Fibroblast of gingiva (primary cell): ENCODE measurements at places on chromosomes 6 and 20.

GRCh38 chr20:63305393-63305792 lies 12.4 kb downstream of the COL20A1 start:
- DNase-seq: no peak

- DNase-seq: no peak
Measured at GRCh38 chr6:48553467-48554189, 442.6 kb upstream of the PTCHD4 start.

GRCh38 chr6:34425132-34425497 lies 754 bp downstream of the RPS10 start:
- DNase-seq: no peak

- no peak for DNase-seq
Measured at GRCh38 chr6:135004399-135004798, 50.2 kb downstream of the HBS1L start.

- DNase-seq: peak; percentile 97
Measured at GRCh38 chr6:31541658-31542521, at the start of gene DDX39B. Gene DDX39B (minus strand): TSS chr6:31542003. CDS start chr6:31540532, 1,471 bp downstream.

GRCh38 chr6:16334671-16335070 lies 96.3 kb downstream of the GMPR start:
- peak; percentile 92 for DNase-seq

GRCh38 chr6:169862043-169862891 lies 110.8 kb downstream of the ERMARD start:
- DNase-seq: no peak

DNA sequence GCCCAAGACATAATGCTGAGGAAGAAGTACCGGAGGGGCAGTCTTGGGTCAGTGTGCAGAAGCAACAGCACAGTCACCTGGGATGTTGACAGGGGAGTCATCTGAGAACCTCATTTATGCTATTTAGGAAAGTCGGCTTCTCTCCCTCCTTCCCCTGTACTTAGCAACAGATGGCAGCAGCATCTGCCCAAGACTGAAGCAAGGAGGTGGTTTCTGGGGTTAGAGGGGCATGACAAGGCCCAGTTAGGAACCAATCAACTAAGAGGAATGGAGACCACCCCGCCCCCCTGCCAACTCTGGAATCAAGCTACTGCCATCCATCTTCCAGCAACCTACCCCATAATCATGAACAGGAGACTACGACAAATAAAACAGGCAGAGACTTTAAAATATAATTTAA lies 21.7 kb downstream of the RIPK1 start:
- DNase-seq: no peak

DNA sequence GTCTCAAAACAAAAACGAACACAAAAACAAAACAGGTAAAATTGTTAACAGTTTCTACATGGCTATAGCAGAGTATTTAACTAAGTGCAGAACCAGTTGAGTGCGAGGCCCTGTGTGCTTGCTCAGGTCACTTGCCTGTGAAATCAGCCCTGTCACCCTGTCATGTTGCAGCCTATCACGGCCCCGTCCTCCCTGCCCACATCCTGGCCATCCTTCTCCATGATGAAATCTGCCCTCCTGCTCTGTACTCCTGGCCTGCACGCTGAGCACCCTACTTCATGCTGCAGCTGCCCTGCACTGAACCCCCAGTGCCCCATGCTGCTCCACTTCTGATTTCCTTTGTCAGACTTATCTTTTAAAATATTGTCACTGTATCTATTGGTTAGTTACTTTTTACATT lies 62.4 kb downstream of the DTD1 start:
- DNase-seq: no peak

DNA sequence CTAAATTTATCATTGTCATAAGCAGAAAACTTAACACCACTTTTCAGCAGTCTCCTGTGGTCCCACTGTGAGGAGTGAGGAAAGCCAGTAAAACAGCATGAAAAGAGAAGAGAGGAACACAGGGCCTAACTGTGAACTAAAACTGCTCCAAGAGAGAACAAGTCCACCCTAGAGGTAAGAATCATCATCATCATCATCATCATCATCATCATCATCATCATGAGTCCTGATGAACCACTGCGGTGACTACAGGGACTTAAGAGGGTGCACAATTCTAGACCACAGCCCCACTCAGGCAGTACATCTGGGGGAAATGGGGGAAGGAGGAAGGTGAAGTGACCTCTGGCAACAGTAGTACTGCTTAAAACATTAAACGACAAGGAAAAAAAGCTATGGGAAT lies 13.6 kb downstream of the ZNF337 start:
- DNase-seq: no peak

GRCh38 chr6:97850458-97851212 lies 567.6 kb upstream of the MMS22L start:
- no peak for DNase-seq

- DNase-seq: no peak
Measured at GRCh38 chr6:43124481-43124880, 46.6 kb upstream of the SRF start.

GRCh38 chr20:4366076-4366475 lies 350.7 kb upstream of the RNF24 start:
- DNase-seq: peak; percentile 12

GRCh38 chr6:69542494-69542893 lies 254.3 kb downstream of the LMBRD1 start:
- DNase-seq: no peak

DNA sequence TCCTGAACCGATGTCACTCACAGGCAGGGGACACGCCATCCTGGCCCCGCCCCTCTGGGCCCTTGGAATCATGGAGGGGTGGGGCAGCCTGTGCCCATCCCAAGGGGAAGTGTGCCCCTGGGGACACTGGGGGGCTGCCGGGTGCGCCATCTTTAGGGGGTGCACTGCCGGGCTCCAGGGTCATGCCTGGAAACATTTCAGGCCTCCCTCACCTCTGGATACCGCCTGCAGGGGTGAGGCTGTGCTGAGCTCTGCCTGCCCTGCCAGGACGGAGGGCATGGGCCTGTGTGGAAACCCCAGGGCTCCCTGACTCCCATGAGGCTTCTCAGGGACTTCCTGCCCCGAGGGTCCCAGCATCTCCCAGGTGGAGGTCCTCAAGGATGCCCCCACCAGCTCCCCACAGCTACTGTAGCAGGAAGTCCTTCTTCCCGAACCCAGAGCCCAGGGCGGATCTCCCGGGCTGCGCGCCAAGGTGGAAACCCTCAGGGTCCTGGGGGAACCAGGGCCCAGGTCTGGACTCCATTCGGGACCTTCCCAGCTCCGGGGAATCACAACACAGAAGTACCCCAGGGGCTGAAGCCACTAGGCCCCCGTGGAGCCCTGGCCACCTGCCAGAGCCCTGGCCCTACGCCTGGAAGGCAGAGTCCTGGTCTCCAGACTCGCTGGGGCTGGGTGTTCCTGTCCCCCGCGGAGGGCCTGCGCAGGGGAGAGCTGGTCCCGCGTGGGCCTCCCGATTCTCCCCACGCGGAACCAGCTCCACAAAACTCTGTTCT lies 15.6 kb downstream of the CHRNA4 start:
- DNase-seq: no peak

GRCh38 chr20:2518558-2518957 lies 9.8 kb upstream of the ZNF343 start:
- no peak for DNase-seq

GRCh38 chr20:59816146-59816738 lies 117.2 kb downstream of the SYCP2 start:
- DNase-seq: no peak

DNA sequence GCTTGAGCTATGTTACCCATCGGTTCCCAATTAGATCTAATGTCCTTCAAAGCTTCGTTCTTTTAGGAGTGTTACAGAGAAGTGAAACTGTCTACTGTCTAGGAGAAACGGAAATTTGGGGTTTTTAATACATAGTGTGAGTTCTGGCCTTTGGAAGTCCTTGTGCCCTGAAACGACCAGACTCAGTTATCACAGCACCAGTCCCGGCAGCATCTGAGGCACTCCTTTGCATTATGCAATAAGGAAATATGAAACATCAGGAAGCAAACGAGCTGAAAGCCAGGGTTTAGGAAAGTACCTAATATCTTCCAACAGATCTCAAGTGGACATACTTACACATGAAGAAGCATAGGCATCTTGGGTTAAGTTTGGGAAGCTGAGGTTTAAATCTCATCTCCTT lies 61.8 kb upstream of the ADGRF1 start:
- DNase-seq: peak; percentile 29

DNA sequence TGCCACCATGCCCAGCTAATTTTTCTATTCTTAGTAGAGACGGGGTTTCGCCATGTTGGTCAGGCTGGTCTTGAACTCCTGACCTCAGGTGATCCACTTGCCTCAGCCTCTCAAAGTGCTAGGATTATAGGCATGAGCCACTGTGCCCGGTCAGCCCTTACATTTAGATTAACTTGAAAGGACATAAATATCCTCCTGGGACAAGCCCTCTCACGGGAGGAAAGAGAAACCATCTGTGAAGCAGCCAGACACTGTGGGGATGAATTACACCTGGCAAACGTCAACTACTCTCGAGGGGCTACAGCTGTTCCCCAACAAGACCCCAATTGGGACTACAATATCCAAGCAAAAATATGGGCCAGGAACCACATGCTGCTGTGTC lies 32.7 kb upstream of the SAMHD1 start:
- DNase-seq: no peak

DNA sequence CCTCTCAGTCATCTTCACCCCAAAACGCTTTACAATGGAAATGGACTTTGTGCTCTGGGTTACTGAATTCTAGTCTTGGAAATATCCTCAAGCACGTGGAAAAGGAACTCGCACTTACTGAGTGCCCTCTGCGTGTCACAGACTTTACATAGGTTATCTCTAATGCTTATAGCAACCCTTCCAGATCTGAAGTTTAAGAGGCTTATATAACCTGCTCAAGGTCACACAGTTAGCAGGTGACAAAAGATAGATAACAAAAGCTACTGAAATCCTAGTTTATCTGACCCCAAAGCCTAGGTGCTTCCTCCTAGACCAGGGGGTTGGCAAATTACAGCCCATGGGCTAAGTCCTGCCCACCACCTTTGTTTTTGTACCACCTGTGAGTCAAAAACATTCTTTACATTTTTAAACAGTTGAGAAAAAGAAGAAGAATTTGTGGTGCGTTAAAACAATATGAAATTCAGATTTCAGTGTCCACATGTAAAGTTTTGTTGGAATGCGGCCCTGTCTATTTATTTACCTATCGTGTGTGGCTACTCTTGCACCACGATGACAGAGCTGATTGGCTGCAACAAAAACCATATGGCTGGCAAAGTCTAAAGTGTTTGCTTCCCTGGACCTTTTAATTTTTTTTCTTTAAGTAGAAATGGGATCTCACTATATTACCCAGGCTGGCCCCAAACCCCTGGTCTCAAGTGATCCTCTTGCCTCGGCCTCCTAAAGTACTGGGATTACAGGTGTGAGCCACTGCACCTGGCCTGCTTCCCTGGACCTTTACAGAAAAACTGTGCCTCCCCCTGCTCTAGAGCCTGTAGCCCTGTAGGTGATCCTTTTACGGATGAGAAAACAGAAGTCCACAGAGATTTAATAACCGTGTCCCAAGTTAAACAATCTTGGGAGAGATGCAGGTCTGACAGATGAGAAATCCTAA lies 110.2 kb upstream of the RREB1 start:
- DNase-seq: no peak

DNA sequence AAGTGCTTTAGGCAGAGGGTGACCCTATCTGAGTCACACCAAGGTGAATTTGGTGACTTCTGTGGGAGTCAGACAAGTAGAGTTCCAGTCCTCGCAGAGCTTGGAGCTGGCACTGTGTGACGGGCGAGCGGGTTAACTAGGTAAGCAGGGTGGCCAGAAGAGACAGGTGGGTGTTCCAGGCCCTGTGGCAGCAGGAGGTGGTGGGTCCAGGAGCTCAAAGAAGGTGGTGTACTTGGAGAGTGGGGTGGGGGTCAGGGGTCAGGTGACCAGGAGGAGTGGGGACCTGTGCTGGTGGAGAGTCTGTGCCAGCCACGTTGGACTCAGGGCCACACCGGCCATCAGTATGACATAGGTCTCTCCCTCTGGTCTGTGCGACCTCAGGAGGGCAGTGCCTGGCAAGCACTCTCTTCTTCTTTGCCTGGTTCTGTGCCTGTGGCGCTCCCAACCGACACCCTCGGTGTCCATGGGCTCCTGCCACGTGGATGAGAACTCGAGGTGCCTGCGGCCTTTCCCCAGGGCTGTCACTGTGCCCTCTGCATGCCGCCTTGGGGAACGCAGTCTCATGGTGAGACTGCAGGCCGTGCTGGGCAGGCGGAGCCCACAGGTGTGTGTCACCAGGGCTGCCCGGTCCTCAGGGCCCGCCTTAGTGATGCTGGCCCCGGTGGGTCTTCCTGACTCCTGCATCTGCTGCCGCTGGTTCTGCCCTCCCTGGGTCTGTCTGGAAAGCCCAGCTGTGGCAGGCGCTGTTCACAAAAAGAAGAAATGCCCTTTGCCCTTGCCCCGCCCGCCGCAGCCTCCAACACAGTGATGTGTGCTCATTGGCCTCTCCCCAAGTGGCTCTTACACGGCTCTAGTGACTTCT lies 1.6 kb downstream of the MRGBP start:
- no peak for DNase-seq

DNA sequence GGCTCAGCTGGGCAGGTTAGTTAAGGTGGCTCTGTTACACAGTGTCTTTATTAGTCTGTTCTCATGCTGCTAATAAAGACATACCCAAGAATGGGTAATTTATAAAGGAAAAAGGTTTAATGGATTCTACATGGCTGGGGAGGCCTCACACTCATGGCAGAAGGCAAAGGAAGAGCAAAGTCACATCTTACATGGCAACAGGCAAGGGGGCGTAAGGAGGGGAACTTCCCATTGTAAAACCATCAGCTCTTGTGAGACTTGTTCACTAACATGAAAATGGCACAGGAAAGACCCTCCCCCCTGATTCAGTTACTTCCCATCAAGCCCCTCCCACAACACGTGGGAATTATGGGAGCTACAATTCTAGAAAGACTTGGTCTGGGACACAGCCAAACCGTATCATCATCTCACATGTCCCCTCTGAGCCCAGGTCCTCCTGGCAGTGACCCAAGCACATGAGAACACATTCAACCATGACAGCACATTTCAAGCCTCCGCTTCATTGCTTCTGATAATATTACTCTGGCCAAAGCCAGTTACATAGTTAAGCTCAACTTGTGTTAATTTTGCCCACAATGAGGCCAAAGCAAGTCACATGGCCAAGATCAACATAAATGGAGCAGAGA lies 383.9 kb downstream of the PLCB1 start:
- DNase-seq: no peak

- no peak for DNase-seq
Measured at GRCh38 chr20:36482044-36482473, 59.3 kb upstream of the MYL9 start.

DNA sequence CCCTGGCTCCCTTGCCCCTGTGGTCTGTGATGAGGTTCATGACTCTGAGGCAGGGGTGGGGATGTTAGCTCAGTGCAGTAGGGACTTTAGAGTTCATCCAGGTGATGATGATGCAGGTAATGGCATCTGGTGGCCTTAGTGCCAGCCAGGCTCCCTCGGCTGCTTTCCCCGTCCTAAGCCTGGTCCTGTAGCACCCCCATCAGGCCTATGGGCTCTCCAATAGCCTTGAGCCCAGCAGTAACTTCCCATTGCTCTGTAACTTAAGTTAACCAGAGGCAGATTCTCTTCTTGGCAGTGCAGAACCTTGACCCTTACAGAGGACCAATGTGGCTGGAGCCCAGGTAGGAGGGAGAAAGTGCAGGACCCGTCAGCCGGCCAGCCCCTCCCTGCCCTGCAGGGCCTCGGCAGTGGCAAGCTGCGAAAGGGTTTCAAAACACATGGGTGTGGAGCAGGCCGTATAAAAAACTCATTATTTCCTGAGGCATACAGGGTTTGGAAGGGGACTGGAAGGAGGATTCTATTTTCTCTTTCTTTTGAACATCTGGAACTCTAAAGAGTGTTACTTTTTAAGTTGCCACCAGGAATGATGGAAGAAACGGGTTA lies 406.9 kb downstream of the CDH26 start:
- no peak for DNase-seq

- DNase-seq: peak; percentile 60
Measured at GRCh38 chr6:169288591-169288990, 34.9 kb upstream of the THBS2 start.
